ENCODE measurements at places on chromosomes 12 and 14. TPM values are rescaled to one million over a fixed set of nuclear protein-coding genes. Genes with fewer than 3 reads are reported as not detected.

DNA sequence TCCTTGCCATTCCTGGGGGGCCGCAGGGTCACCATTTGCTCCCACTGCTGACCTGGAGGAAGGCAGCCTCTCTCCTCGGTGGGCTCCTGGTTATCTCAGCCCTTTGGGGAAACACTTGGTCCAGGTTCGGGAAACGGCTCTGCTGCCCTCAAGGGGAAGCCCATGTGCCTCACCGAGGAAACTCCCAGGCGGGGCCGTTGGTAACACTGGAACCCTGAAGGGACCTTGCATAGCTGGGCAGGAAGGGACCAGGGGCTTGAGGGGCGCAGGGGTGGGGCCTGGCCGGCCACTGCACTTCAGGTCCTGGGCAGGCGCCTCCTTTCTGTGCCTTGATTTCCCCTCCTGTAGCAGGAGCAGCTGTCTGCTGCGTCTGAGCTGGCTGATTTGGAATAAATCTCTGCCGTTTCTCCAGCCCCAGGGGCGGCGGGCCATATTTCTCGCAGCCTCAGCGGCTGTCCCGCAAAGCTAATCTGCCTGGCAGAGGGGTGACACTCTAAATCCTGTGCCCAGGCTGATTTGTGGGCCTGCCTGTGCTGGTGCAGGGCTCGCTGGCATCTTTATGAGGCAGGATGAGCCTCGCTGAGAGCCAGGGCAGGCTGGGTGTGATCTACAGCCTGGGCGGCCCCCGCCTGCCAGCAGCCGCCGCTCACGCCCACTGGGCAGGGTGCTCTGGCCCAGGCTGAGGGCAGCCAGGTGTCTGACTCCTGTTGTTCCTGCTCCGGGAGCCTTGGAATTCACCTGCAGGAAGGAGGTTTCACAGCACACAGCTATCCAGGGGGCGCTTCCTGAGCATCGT is 49.7 kb downstream of the KIF26A start:
- no peak for DNase-seq

- no peak for DNase-seq
Measured at GRCh38 chr12:92136965-92137721, 8.5 kb downstream of the BTG1 start.

DNA sequence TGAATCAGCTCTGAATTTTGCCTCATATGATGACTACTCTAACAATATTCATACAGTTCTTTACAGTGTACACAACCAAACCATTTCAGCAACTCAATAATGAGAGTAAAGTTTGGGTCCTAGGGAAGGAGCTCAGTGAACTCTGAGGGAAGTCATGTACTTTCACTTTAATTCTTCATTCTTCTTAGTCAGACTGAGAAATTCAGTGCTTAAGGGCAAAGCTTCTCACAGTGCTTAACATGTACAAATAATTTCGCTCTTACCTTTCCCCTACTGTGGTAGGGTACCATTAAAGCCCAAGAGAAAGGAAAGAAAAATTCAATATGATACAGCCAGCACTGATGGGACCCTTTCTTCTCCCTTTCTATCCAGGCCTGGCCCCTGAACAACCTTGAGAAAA is 435.0 kb downstream of the NELL2 start:
- no peak for DNase-seq

- DNase-seq = no peak
Measured at GRCh38 chr12:65607401-65607841, 216.9 kb upstream of the HMGA2 start.

DNA sequence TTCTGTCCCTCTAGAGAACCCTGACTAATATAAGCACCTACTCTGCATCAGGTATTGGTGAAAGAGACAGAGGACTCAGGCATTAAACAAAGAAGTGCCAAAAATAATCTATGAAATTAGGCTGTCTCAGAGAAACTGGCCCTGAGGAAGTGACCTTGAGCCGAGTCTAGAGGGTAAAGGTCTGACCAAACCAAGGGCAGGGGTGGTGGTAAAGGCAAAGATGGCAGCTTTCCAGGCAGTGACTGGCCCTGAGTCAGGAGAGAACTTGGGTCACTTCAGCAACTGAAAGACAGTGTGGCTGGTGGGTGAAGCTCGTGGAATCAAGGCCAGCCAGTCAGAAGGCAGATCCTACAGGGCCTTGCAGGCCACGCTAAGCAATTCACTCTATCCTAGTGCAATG is 30.6 kb downstream of the CDKL1 start:
- no peak for DNase-seq

GRCh38 chr14:65434216-65434850 is 21.8 kb downstream of the FUT8 start:
- DNase-seq = no peak

GRCh38 chr12:12613344-12613743 is 1.7 kb downstream of the CREBL2 start:
- DNase-seq = no peak

DNA sequence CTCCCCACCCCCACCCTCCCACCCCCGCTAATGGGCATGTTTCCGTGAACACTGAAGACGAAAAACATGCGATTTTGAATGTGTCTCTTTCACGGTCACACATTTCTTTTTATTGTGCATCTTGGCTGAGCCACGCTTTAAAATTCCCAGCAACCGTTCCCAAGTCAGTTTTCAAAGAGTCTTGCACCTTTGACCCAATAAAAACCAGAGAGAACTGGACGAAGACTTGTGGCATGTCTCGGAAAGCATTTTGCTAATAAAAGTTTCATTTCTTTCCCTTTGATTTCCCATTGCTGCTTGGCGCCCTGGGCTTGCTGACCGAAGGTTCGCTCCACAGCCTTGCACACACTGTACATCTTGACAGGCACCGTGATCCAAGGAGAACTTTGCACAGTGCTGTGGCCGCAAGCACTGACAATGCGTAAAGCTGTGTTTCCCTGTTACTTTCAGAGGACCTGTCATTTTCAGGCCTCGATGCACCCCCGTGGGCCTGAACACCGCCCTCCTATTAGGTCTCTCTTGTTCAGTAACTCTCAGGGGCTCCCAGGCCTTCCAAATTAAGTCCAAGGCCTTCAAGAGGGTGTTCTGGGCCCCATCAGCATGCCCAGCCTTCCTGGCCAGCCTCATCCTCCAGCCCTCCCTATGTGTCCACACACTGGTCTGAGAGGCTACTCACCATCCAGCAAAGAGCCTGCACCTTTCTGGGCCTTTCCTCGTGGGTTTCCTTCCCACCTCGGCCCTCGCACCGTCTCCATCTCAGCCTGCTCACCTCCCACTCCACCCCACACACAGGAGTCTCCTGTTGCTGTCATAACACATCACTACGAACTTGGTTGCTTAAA is 63.4 kb upstream of the DIO3 start:
- DNase-seq = no peak

DNA sequence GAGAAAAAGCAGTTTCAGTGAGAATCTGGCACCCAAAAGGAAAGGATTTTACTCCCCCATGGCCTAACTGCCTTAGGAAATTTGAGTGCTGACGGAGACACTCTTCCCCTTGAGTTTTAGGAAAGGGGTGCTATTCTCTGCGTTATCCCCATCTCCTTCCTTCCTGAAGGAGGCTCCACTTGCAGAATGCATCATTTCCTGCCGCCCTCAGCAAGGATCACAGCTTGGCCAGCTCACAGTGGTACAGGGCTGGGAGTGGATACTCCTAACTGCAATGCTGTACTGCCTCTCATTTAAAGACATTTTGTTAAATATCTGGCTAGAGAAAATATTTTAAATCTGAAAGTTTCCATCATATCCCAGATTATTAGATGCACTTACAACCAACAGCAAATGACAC is 33.0 kb downstream of the RDH12 start:
- no peak for DNase-seq

GRCh38 chr12:127293507-127294310 is 973.3 kb upstream of the TMEM132C start:
- DNase-seq = peak; percentile 64

Gene INHBC
- not detected for total RNA-seq

DNA sequence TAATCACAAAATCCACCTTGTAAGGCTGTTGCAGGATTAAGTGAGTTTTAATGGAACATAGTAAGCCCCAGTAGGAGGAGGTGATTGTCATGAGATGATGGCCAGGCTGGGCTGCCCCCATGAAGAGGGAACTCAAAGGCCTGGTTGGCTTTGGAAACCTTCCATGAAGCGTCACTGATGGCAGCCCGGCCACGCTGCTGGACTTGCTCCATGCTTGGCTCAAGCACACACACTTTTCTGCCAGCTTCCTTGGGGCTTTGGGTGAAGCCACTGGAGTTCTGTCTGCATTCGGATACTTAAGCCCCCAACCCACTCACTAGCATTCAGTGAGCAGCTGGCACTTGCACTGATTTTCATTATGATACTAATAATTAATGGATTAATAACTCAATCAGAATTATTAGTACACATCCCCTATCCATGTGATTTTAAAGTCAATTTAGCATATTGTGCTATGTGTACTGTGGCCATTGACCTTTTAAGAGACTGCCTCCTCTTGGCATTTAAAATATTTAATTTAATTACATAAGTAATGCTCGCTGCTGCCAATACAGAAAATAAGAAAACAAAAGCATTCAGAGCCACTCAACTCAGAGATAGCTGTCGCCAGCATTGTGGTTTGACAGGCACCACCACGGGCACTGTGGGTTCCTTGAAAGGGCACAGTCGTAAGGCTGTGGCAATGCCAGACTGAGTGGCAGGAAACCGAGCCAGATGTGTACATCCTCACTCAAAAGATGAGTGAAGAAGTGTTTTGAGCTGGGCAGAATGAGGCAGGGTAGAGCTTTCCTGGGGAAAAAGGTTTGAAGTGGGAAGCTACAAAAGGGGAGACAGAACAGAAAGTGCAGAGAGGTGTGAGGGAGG is 15.9 kb downstream of the KRT85 start:
- DNase-seq = peak; percentile 58

GRCh38 chr12:107884769-107885694 is 110.5 kb downstream of the ASCL4 start:
- DNase-seq = peak; percentile 58

- DNase-seq = no peak
Measured at GRCh38 chr12:63318933-63319332, 167.9 kb upstream of the AVPR1A start.

DNA sequence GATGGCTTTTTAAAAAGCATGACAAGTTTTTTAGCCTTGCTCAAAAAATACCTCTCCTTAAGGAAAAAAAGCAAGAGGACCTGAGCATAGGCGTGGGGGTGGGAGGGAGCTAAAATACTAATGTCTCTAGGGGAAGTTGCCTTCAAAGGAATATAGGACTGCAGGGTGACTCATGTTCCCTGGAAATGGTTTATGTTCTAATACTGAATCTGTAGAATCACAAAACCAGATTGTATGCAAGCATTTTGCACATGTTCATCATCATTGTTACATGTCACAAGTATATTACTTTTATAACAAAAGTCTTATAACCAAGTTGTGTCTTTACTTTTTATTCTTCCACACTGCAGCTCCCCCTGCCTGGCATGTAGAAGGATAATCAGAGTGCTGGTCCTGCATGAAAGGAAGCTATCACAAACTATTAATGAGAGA is 36.6 kb downstream of the GPR135 start:
- DNase-seq = peak; percentile 10

All from activated CD4-positive, alpha-beta memory T cell treated with anti-CD3 and anti-CD28 coated beads for 36 hours (primary cell).